ENCODE measurements at places on chromosomes 3 and 15.
A peak's percentile ranks its signal among the peaks of the same experiment; 100 is the strongest.

DNA sequence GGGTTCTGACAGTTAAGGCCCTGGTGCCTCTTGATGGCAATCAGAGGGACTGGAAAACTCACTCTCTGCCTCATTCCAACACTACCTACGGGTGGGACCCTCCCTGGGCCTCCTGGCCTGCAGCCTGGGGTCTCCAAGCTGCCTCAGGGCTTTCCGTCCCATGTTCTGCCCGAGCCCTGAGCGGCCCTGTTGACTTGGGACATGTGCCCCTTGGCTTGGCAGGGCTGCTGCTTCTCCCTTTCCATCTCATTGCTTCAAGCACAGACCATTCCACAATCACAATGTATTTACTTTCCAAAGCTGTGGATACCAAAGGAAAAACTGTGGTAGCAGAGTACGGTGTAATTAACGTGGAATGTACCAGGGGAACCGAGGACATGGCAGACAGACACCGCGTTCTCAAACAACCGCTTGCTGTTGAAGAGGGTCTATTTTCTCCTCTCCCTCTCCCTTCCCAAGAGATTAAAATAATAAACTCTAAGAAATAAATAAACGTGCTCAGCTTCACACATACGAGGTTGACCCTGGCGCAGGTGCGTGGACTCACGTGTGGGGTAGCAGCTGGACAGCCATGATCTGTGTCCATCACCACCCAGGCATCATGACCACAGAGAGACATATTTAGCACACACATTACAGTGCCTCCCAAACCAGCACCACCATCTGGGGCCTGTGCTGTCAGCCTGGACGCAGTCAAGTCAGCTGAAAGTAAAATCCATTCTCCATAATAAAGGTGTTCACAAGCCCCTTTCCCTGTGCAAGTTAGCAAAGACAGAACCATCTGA, 172.0 kb downstream of the XXYLT1 start:
- DNase-seq: no peak

DNA sequence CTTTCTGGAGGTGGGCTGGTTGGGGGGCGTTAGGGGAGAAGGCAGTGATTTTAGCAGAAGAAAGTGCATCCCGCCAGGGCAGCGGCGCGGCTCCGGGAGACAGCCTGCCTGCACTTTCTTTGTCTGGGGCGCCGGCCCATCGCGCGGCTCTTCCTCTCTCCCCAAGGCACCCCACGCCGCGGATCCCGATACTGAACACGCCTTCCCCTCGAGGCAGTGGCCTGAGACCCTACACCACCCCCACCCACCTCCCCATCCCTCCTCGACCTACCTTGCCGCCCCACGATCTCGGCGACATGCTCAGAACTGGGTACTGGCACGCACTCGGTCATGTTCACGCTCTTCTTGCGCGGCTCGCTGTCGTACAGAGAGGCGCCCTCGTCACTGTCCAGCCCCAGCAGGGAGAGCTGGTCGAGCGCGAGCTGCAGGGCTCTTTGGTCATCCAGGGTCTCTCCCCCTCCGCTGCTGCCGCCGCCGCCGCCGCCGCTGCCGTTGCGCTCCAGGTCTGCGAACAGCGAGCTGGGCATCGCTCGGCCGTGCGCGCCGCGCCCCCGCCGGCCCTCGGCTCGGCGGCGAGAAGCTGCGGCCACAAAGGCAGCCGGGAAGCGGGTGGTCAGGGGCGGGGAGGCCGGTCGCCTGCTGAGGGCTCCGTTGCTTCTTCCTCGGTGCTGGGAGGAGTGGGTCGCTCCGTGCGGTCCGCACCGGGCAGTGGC, 483 bp downstream of the MEX3B start:
- DNase-seq: no peak

- peak; percentile 37 for DNase-seq
Measured at GRCh38 chr3:149936812-149937230, 33.9 kb downstream of the PFN2 start.

GRCh38 chr3:73188707-73189106, 127.2 kb downstream of the EBLN2 start:
- no peak for DNase-seq

- DNase-seq: no peak
Measured at GRCh38 chr3:133805384-133805701, 272 bp upstream of the SRPRB start.

DNA sequence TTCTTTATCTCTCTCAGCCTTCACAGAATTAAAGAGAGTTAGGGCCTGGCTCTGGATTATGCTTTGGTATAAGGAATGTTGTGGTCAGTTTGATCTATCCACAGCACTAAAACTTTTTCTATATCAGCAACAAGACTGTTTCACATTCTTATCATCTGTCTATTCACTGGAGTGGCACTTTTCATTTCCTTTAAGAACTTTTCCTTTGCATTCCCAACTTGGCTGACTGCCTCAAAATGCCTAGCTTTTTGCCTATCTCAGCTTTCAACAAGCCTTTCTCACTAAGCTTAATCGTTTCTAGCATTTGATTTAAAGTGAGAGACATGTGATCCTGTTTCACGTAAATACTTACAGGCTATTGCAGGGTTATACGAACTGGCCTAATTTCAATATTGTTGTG, 471.8 kb downstream of the GBE1 start:
- no peak for DNase-seq

DNA sequence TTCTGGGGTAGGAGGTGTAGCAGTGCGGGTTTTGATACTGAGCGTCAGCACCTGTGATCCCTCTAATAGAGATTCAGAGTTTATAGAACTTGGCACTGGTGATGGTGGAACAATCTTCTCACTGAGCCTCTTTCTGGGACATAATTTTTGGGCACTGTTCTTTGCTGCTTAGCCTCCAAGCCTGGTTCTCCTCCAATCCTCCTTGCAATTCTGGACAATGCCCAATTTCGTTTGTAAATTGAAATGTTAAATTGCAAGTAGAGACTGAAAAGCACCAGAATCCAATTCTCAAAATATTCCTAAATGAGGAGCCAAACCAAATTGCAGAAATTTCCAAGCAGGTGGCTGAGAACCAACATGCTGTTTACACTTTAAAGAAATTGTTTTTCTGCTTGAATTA, 149.8 kb upstream of the ABI3BP start:
- DNase-seq: no peak

- no peak for DNase-seq
Measured at GRCh38 chr15:75836959-75837334, 6.3 kb upstream of the UBE2Q2 start.

GRCh38 chr15:25773248-25773647, 89.9 kb downstream of the ATP10A start:
- no peak for DNase-seq

GRCh38 chr15:69718916-69719315, 266.3 kb downstream of the RPLP1 start:
- no peak for DNase-seq

DNA sequence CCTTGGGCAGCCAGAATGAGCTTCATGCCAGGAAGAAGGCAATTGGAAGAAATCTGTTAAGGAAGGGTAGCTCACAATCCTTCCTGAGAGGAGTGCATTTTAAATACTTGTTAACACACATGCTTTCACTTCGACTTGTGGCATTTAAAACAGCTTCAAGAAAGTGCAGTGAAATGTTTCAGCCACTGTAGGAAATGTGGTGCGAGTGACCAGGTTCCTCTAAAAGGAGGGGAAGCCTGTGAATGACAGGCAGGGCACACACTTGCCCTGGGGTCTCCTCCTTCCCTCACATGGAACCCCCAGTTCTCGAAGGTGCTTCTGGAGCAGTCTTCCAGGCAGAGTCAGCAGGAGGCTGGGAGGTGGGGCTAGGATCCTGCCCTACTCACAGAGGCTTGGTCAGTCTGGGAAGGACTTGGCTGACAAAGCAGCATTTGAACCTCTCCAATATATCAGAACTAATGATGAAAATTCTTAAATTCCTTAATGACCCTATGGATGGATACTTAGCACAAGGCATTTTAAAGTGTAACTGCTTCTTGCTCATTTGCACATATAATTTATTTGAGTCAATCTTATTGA, 358.6 kb downstream of the CHST2 start:
- no peak for DNase-seq

DNA sequence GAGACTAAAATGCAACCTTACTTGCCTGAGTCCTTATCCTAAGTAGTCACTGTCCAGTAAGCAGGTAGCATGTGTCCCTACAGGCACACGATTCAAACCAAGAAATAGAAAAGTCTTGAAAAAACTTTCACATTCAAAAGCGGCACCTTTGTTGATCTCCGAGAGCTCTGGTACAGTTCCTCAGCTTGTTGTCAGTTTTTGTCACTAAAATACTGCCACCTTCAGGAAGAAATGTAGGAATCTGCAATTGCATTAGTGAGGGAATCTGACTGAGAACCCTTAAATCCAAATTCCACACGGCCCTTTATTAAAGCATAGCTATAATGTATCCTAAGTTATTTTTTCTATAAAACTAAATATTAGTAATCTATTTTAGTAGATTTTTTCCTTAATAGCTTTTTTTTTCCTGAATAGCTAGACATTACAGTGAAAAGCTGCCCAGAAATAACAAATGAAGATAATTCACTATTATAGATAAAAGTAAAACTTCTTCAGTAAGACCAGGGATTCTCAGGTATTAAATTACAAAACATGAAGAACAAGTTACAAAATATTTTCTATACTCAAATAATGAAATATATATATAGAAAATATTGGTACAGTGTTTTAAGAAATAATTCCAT, 44.0 kb downstream of the CCDC54 start:
- DNase-seq: peak; percentile 61

DNA sequence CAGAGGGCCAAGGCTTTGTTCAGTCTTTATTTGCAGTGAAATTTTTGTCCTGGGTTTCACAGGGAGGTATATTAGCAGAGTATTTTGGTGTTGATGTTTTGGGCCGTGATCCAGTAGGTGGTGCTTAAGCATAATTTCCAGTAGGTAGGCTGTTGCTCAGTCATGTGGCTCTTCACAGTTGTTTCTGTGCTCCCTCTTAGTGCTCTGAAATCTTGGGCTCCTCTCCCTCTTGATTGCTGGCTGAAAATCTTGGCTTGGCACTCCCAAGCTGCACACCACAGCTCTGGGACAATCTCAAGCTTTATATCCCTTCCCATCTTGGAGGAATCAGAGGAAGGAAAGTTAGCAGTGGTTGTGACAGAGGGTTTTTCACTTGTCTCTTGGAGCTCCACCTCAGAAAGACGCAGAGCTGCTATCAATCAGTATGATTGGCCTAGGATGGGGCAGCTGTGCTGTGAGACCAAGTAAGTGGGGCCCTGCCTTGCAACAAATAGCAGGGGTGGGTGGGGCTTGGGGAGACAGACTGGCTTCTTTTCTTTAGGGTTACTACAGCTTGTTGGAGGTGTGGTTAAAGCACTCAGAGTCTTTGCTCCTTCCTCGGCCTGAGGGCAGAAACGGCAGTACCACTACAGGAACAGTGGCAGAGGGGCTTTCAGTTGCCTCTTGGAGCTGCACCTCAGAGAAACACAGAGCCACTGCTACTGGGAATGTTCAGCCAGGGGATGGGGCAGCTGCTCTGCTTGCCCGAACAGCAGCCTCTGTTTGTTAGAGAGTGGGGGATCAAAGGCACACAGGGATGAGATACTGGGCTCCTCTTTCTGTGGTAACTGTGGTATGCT, 627.0 kb downstream of the SI start:
- no peak for DNase-seq

DNA sequence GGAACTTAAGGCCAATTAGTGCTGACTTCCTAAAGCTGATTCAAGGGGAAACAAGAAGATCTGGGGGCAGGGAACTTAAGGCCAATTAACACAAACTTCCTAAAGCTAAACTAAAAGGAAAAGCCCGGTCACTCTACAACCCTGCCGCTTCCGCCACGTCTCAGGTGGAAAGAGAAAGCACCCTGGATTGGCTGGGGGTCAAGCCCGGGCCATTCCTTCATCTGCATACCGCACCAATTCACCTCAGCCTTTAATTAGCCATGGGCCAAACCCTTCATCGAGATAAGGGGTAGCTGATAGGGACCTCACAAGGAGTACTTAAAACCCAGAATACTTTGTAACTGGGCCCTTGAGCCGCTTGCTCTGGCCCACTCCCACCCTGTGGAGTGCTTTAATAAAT, 14.4 kb downstream of the TMPRSS7 start:
- no peak for DNase-seq

- no peak for DNase-seq
Measured at GRCh38 chr3:132545471-132545870, 51.6 kb upstream of the ACKR4 start.

DNA sequence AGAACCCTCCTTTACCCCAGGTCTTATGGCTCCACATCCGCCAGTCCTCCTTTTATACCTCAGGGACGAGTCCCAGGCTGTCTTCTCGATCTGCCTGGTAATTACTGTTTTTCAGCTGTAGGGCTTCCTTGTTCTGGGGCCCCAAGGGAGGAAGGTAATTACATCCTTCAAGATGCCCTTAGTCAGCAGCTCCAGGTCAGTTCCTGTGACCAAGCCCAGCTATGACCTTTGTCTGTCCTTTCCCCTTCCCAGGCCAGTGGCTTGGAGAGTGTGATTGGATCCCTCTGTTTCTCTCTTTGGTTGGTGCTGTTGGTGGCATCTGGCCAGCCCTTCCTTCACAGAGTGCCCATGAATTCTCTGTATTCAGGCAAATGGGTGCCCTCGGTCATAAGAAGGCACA, 92.6 kb downstream of the AAGAB start:
- DNase-seq: no peak

DNA sequence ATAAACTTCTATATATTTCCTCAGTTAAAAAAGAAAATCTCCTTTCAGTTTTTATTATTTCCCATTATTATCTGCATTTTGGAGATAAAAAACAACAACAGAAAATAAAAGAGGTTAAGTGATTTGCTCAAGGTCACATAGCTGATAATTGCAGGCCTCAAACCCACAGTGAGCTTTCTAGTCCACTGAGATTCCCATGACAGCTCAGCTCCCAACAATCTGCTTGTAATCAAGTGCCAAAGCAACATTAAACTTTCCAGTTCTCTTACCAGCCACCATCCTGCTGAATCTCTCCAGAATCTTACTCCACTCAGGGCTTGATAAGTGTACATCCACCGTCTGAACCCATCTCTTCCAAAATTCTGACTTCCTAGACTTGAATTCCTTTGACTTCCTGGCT, 318.2 kb upstream of the SEMA6D start:
- DNase-seq: no peak

- DNase-seq: no peak
Measured at GRCh38 chr15:59691194-59691805, 2.2 kb upstream of the BNIP2 start.

DNA sequence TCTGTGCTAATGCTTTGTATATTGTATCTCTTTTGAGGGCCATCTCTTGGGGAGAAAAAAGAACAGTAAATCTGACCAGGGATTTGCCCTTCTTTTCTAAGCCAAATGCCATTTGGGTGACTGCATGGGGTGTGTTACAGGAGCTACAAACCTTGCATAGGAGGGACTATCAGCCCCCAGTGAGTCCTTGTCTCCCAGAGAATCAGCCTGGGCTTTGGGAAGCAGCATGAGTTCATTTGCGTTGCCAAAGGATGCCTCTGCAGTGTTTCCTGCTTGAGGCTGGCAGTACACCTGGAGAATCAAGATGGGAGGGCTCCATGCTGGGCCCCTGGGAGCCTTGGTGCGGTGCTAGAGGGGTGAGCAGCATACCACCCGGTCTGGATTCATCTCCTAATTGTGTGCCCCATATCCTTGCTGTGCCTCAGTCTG, 49.6 kb upstream of the POLG start:
- no peak for DNase-seq

GRCh38 chr15:89131731-89132130, 43.5 kb downstream of the ABHD2 start:
- no peak for DNase-seq
